Cortex of kidney (tissue), 1 donor: ENCODE measurements at places on chromosomes 3 and 15.

GRCh38 chr3:69532547-69533224, 146.8 kb upstream of the FRMD4B start:
- DNase-seq = no peak

GRCh38 chr15:74252291-74252690, 16.2 kb downstream of the CCDC33 start:
- DNase-seq = no peak

DNA sequence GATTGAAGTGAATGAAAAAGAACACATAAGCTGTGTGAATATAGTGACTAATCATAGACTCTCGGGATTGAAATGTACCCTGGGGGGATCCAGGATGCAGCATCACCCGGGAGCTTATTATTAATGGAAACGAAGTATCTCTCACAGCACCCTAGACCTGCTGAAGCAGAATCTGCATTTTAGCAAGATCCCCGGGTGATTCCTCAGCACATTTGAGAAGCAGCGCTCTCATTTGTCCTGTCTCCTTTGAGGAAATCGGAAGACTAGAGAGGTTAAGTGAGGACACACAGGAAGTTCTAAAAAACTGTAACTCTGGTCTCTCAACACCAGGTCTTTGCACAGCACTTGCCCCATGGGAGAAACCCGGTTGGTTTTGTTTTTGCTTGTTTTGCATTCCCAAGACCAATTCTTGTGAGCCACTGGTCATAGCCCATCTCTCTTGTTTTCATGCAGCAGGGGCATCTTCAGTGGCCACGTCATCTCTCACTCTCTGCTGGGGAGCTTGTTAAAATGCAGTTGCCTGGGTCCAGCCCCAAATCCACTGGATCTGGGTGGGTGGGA, 30.2 kb downstream of the ZNF710 start:
- no peak for DNase-seq

- DNase-seq = no peak
These were observed 40.2 kb upstream of the ARF4 start for GRCh38 chr3:57637391-57637790.

DNA sequence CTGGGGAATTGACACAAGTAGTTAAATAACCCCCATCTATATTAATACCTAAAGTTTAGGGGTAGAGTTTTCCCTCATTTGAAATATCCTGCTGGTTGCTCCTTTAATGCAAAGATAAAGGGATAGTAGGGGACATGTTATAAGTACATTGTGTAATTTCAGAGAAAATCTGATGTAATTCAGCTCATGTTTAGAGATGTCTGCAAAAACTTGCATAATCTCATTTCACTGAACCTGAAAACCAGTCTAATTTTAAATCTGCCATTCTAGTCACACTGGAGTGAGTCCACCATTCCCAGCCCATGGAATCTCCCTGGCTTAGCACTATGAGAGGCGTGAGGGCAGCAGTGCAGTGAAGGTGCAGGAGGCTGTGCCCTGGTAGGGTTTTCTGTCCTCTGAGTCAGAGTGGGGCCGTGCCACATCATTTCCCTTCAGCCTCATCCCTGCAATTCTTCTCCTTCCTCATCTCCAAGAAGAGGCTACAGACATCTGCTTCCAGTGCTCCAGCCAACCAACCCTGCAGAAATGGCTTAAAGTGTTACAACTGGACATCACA, 246.3 kb upstream of the UMPS start:
- DNase-seq = no peak

GRCh38 chr3:72081471-72082185, 296.7 kb upstream of the PROK2 start:
- no peak for DNase-seq

GRCh38 chr15:100192097-100193080, 149.4 kb downstream of the ADAMTS17 start:
- no peak for DNase-seq

DNA sequence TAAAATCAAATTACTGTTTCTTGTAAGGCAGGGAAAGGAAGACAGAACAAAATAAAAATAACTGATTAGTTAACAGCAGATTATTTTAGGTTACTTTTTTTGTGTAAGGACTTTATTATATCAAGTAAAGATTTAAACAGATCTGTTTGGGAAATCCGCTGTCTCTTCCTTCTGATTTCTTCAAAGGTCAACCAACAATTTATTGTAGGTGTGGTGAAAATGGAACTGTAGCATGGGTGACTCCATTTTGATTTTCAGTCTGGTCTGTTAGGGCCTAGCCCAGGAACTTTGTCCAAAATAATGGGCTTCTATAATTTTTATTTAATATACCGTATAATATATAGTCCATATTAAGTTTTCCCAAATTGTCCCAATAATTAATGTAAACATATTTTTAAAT, 13.5 kb upstream of the IDH2 start:
- DNase-seq = no peak

- no peak for DNase-seq
These were observed 91.3 kb downstream of the DTWD1 start for GRCh38 chr15:49712162-49712561.

DNA sequence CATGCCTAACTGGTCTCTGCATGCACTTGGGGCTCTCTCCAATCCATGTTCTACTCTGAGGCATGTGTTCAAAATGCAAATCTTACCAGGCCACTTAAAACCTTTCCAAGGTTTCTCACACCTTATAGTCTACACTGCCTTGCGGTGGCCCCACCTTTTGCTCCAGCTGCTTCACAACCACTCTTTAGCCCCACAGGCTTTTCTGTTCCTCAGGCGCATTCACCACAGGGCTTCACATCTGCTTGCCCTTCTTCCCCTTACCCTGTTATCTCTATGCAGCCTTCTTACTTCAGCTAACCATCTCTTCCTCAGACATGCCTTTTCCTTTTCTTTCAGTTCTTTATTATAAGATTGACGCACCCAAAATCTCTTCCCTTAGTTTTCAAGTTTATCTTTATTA, 37.8 kb downstream of the MINDY4B start:
- DNase-seq = no peak

DNA sequence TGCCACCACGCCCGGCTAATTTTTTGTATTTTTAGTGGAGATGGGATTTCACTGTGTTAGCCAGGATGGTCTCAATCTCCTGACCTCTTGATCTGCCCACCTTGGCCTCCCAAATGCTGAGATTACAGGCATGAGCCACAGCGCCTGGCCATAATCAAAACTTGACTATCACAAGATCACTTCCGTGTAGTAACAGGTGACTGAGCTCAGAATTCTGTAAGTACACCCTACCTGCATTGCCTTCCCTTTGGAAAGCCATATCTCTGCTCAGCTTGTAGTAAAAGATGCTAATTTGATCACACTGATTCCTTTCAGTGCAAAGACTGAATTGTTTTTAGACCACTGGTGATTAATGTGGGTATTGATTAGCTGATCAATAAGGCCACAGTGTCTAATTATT, 167.1 kb downstream of the SHOX2 start:
- DNase-seq = no peak

- DNase-seq = no peak
These were observed 601.4 kb downstream of the CADM2 start for GRCh38 chr3:85560088-85560785.

- no peak for DNase-seq
These were observed 475 bp downstream of the EIF4E3 start for GRCh38 chr3:71724584-71725270.

DNA sequence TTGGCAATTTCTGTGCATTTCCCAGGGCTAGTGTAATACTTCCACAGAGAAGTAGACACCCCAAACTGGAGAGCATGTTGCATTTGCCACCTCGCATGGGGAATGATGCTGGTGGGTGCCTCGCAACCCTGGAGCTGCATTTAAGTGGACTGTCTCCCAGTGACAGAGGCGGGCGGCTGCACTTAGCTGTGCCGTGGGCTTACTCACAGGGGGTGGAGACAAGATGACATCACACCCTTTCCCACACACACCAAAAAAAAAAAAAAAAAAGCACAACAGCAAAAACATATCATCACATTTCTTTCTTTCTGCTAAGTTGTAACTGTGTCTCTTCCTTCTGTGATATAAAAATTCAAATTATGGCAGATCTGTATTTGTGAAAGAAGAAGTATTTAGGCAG, at the start of gene ABI3BP:
Gene ABI3BP, minus strand, starts transcription at position 113 of the 400 bp plus-strand sequence. Its CDS starts 37 bp downstream, at position 76.
- no peak for DNase-seq

DNA sequence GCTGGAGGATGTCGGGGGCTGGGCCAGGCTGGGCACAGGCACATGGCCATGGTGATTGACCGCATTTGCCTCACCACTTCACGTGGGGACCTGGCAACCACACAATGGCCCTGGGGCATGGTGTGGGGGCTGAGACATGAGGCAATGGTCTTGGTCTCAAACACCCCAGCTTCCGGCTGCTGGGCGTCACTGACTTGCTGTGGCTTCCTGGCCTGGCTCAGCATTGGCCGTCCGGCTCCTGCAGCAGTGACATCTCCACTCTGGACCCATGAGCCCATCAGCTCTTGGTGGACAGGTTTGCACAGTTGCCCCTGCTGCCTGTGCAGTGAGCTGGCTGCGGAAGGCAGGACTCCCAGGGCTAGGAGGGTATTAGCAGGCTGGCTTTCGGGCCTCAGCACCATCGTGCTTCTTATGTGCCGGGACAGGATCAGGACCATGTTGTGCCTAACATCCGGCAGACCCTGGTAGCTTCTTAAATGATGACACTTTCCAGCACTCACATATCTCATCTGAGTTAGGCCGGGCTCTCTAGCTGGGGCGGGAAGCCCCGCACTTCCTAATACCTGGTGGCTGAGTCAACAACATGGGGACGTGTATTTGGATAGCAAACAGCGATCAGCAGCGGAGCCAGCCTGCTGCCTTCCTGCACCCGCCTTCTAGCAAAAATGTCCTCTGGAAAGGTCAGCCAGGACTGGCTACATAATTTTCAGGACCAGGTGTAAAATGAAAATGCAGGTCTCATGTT, 34.1 kb downstream of the ZNF710 start:
- no peak for DNase-seq

DNA sequence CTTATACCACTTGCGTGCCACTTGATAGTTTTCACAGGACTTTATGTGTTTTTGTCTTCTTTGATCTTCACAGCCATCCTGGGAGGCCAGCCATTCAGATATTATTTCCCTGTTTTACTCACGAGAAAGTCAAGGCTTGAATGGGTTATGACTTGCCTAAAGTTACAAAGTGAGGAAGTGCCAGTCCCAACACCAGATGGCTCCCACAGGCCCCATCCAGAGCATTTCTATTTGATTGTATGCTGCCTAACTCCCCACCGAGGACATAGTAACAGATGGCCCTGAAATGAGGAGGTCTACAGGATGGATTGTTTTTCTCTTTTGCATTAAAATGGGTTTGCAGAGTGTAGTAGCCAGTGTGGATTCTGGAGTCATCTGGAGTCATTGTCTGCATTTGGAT, 74.5 kb downstream of the SPTSSB start:
- DNase-seq = no peak

DNA sequence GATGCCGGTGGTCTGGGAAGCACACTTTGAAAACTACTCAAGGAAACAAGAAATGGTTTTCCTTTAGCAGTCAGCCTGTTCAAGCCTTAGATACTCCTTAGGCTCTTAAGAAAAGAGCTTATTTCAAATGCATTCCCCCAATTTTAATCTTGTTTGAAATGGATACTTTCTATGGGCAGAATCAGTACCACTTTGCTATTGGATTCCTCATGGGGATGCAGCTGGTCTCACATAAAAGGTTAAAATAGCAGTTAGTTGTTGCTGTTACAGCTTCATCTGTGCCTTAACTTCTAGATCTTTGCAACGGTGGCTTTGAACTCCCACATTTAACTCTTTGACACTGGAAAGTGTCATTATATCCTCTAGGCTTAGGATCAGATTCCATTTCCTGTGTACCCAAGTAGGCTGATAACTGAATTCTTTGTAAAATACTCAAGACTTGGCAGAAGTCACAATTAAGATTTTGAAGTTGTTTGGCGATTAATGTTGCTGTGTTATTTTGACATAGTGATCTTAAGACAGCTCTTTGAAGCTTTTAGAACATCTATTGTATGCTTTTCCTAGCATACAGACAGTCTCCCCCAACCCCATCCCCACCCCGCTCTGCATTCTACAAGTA, 2.2 kb downstream of the THBS1 start:
- DNase-seq = no peak

- DNase-seq = no peak
These were observed 191.1 kb downstream of the GREM1 start for GRCh38 chr15:32908872-32909271.

DNA sequence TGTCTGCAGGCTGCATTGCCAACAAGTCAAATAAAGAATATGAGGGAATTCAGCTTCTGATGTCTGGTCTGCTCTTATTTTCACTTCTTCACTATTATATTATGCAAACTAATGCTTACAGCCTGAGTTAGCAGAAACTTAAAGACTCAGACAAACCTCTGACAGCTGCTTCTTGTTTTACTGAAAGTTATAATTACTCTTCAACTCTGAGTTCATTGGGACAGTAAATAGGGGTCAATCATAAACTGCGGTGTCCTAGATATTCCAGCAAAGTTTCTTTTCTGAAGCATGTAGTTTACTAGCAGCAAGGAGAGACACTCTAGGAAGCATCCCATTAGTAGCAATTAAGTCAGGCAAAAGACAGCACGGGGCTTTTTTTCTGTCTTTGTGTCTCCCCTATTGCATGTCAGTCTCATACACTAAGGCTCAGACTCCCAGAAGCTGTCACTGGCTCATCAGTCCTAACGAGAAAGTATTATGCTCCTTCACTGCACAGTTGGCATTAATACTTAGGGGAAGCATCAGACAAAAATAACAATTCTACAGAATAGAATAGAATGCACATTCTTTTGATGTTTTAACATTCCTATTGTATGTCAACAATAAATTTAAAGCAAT, 1060.8 kb downstream of the ROBO1 start:
- no peak for DNase-seq

DNA sequence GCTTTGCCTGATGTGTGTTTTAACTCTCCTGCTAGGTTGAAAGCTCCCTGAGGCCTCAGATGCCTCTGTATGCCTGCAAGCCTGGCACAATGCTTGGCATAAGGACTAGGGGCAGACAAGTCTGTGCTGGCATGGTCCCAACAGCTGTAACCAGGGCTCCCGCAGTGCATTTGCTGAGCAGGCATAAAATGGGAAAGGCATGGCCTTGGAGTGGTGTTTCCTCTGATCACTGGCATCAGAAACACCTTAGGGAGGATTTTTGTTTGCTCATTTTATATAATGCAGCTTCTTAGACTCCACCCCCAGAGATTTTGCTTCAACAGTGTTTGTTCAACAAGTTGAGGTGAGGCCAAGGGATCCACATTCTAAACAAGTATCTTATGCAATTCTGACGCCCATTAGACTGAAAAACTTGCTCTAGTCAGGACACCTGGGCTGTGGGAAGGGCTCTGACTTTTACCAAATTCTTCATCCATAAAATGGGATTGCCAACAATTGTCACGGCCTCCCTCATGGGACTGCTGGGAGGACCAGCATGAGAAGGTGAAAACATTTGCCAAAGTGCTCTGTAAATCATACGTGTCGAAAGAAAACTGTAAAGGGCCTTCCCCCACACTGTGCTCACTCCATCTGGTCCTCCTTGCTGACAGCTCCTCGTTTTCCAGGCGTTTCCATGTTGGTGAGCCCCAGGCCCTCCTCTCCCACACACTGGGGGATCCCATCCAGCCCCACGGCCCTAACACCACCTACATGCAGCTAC, 43.1 kb downstream of the STARD5 start:
- no peak for DNase-seq

GRCh38 chr3:9420850-9421549, 23.6 kb downstream of the SETD5 start:
- DNase-seq = no peak
